ELR (cell line): ENCODE measurements at places on chromosomes 2 and 18.

DNA sequence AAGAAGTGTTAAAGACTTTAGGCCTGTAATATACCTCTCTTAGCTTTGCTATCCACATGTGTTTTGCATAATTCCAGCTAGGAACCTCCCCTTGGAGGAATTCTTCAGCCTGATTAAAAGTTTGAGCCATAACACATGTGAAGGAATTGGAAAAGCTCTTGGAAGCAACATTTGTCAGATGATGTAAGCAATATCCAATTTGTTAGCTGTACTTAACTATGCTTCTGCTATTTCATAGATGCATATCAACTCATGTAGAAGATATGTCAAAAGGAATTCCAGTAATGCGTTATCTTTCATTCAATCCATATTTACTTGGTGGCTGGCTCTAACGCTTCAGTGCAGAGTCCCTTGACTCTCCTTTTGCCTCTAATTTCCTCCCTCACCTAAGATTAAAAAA lies 46.2 kb downstream of the PKP4 start:
- DNase-seq: peak; percentile 88

DNA sequence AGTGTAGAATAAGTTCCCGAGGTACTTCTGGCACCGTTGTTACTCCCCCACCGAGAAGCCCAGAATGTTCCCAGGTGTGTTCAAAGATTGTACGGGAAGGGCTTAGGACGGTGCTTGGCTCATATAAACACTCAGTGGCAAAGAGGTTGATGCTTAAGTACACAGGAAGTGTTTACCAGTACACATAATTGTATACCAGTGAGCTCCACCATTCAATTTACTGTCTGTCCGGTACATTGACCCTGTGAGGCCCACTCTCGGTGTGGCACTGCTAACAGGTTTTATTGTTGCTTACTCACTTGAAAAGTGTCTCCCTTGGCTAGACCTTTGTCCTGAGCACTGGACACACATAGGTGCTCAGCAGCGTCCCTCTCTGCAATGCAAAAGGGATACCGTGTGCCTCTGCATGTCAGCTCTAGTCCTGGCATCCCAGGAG lies 191.0 kb downstream of the NEDD4L start:
- no peak for DNase-seq

DNA sequence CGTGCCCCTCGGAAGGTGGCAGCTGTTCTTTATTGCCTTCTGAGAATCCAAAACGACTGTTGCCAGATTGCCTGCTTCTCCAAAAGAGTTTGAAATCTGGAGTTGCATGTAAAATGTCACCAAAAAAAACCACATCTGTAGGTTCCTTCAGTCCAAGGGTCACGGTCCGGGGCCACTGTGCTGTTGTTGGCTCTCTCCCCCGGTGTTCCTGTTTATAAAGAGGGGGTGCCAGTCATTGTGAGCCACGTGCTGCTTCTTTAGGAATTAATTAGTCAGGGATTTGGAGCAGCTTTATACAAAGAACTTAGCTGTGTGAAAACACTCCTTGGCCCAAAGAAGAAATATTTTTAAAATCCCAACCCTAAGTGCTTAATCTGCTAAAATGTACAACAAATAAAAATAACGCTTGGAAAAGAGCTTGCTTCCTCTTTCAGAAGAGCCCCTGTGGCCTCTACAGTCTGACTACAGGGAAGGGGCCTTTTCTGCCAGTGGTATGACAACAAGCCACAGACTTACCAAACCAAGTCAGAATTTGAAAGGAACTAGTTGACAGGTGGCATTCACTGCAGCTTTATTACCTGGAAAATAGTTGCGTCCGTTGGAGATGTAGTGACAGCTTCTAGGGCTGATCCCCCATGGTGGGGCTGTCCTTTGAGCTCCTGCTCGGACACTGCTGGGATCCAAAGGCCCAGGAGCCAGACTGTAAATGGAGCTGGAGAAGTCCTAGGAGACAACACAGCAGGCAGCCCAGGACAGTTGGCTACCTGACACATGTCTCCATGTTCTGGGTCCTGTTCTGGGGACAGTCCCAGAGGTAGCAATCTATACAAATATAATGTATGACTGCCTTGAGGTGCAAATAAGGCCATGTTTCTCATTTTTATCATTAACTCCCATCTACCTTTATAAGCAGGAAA lies 84.5 kb upstream of the SLC1A4 start:
- DNase-seq: no peak

GRCh38 chr2:140585016-140585415 lies 1545.8 kb downstream of the LRP1B start:
- DNase-seq: peak; percentile 15

DNA sequence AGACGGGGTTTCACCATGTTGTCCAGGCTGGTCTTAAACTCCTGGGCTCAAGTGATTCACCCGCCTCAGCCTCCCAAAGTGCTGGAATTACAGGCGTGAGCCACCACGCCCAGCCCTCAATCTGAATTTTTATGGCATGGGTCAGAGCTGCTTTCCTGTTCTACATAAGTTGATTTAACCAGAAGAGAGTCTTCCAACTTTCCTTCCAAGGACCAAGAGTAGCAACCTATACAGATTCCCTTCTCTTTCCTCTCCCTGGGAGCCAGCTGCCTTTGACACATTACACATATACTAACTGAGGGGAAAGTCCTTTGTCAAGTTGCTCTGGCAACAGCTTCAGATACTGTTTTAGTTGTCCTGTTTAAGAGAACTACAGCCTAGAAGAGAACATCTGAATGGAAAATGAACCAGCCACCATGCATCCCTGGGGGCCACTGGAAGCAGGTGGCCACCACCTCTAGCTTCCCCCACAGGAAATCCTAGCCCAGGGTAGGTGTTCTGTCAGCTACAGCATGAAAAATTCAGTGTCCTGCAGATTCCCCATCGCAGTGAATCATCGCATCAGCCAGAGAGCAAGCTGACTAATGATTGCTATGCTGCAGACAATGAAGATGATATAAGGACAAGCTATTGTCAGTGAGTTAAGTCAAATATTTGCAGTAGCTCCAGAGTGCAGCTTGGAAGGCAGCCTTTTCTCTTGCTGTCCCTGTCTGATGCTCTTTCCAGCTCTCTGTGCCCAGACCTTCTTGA lies 62.9 kb downstream of the POMC start:
- peak; percentile 86 for DNase-seq

DNA sequence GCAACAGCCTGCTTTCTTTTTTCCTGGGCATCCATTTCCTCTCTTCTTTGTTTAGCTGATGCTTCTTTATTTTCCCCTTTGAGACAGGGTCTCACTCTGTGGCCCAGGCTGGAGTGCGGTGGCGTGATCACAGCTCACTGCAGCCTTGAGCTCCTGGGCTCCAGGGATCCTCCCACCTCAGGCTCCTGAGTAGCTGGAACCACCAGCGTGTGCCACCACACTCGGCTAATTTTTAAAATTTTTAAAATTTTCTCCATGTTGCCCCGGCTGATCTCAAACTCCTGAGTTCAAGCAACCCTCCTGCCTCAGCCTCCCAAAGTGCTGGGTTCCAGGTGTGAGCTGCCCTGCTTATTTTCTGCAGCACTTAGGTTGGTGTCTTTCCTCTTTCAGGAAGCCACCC lies 58.7 kb downstream of the NTSR2 start:
- no peak for DNase-seq

- DNase-seq: no peak
Measured at GRCh38 chr2:221551864-221552263, 20.2 kb downstream of the EPHA4 start.

- DNase-seq: no peak
Measured at GRCh38 chr2:52210161-52210560, 1178.2 kb upstream of the NRXN1 start.

DNA sequence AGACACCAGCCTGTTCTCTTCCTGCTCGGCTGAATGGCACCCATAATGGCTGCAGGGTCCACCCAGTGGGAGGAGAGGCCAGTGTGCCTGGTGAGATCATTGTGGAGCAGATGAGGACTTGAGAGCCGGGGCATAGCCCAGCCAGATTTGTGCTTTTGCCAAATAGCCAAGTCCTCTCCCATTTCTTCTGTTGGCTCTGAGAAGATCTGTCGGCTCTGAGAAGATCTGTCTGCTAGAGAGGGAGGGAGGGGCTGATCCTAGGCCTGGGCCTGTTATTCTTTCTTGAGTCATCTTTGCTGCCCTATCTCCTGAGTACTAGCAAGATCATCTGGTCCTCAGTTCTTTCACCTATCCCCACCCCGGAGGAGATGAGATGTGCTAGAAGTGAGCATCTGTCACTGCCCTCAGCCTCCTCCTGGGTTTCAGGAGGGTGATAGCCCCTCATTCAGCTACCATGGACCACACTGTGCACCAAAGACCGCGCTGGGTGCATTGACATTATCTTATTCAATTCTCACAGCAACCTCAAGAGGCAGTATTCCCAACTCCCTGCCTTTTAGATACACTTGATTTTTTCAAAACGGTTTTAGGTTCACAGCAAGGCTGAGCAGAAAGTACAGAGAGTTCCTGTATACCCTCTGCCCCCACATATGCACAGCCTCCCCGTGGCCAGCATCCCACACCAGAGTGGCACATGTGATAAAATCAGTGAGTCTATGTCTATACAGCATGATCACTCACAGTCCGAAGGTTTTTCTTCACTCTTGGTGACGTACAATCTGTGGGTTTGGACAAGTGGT lies 98.6 kb downstream of the CAPN13 start:
- DNase-seq: peak; percentile 32

DNA sequence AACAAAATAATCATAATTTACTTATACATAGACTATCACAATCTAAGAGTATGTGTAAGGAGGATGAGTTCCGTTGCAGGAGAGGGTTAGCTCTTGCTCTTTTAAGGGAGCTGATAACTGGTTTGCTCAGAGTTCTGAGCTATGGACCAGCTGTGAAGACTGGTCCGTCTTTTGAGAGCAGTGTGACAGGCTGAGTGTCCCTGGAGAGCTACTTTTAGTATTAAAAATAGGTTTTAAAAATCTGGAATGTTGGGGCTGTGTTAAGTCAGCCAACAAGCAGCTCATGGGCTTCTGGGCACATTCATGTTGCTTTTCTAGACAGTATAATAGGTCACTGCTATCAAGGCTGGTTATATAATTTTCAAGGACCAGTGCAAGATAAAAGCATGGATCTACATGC lies 41.5 kb upstream of the TMEM131 start:
- DNase-seq: no peak

GRCh38 chr2:111100765-111101162 lies 19.9 kb upstream of the BCL2L11 start:
- peak; percentile 38 for DNase-seq

DNA sequence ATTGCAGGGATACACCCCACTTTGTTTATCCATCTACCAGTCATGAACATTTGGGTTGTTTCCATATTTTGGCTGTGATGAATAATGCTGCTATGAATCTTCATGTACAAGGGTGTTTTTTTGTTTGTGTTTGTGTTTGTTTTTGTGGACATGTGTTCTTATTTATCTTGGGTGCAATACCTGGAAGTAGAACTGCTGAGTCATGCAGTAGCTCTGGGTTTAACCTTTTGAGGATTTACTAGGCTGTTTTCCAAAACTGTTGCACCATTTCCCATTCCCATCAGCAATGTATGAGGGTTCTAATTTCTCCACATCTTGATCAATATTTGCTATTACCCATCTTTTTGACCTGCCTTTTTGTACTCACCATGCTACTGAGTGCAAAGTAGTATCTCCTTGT lies 140.0 kb upstream of the CYP1B1 start:
- DNase-seq: no peak

DNA sequence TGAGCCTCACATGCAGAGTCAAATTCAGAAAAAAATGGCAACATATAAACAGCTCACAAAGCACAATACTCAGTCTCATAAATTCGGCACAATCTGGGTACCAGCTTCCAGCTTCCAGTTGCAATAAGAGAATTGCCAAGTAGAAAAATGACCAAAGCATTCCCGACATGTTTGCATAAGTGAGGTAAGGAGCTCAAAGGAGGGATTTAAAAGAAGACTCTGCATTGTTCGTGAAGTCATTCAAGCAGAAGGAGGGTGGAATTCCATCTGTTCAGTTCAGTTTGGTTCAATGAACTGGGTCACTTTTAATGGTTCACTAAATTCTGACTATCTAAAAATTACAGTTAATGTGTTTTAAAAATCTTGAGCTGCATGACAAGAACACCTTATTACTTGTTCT lies 106.7 kb upstream of the KLHL14 start:
- DNase-seq: no peak

GRCh38 chr2:12702168-12703121 lies 14.3 kb upstream of the TRIB2 start:
- peak; percentile 83 for DNase-seq

DNA sequence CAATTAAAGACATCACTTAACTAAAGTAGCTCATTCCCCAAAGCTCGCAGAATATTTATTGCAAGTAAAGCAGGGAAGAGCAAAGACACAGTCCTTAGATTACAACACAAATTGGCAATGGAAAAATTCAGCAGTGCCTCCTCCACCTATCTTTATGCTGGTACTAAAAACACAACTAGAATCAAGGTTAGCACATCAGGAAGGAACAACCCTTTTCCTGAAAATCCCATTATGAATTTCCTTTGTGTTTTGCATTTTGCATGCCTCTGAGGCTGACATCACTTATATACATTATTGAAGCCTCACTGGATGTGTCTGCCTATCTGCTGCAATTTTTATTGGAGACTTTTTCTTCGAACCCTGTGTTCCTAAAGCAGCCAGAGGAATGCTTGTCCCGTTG lies 193.8 kb upstream of the STK17B start:
- no peak for DNase-seq

- no peak for DNase-seq
Measured at GRCh38 chr2:55063713-55064323, 13.6 kb upstream of the RTN4 start.

DNA sequence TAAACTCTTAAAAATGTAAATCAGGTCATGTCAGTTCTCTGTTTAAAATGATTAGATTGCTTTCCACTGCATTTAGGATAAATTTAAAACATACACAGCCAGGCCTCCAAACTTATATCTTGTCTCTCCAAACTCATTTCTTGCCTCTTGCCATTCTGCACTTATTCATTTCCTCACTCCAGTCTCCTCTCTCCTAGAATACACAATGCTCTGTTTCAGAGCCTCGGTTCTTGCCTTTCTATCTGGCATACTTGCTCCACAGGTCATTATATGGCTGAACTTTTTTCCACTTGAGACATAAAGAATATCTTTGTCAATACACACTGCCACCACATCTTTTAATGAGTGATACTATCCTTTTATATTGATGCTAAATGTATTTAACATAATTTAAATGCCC lies 10.5 kb upstream of the UGP2 start:
- no peak for DNase-seq

- DNase-seq: no peak
Measured at GRCh38 chr2:187549193-187549592, 5.0 kb downstream of the TFPI start.

- peak; percentile 44 for DNase-seq
Measured at GRCh38 chr2:36516136-36516870, 81.7 kb downstream of the FEZ2 start.

DNA sequence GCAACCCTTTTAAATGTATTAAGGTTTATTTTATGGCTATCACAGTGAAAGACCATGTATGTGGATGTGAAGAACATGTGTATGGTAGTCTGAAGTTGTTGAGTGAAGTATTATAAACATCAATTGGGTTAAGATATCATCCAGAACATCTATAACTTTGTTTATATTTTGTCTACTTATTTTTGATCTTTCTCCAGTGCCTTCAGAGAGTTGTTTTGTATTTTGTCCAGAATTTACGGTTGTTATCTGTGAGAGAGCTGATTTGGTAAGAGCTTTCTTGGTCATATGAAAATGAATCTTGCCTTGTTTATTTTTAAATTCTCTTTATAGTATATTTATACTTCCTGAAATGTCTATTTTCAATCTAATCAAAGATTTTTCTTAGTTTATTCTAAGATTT lies 573.7 kb upstream of the POU3F3 start:
- DNase-seq: no peak

GRCh38 chr2:45734952-45735351 lies 83.5 kb downstream of the PRKCE start:
- no peak for DNase-seq
